ENCODE measurements at places on chromosomes 11 and 22. TPM values are rescaled to one million over a fixed set of nuclear protein-coding genes. Genes with fewer than 3 reads are reported as not detected.

- H3K27me3 ChIP-seq, result no peaks in the 10 kb centered on the region
- peak; percentile 87 for DNase-seq
- no peaks in the 10 kb centered on the region for H3K36me3 ChIP-seq
- H3K4me3 ChIP-seq, result no peak overlapping the region
- peaks cover 68% of the 10 kb centered on the region for H3K4me1 ChIP-seq
Measured at GRCh38 chr11:33692013-33692504, 8.6 kb downstream of the C11orf91 start.

- H3K36me3 ChIP-seq, result peaks cover 15% of the 10 kb centered on the region
- no peaks in the 10 kb centered on the region for H3K4me1 ChIP-seq
- no peak overlapping the region for H3K4me3 ChIP-seq
- no peaks in the 10 kb centered on the region for H3K27me3 ChIP-seq
- no peak for DNase-seq
Measured at GRCh38 chr22:28750471-28750881, 8.6 kb downstream of the HSCB start.

DNA sequence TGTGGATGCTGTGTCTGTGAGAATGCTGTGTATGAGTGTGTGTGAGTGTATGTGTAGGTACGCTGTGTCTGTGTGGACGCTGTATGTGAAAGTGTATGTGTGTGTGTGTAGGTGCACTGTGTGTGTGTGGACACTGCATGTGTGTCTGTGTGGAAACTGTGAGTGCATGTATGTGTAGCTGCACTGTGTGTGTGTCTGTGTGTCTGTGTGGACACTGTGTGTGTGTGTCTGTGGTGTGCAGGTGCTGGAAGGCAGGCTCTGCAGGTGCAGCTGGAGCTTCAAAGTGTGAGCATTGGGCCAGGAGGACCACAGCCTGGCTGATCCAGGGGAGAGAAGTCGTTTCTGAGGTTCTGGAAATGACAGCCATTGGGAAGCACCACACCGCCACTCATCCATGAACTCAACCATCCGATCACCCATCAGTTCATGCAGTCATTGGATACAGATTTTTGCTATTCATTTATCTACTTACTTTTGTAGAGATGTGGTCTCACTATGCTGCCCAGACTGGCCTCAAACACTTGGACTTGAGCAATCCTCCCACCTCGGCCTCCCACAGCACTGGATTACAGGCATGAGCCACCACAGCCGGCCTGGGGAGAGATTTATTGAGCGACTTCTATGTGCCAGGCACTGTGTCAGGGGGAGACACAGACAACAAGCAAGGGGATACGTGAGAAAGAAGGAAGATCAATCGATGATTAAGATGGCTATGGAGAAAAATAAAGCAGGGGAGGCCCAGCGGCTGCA is 9.6 kb downstream of the TRPM5 start:
- no peak overlapping the region for H3K4me3 ChIP-seq
- no peaks in the 10 kb centered on the region for H3K4me1 ChIP-seq
- H3K36me3 ChIP-seq, result no peaks in the 10 kb centered on the region
- H3K27me3 ChIP-seq, result no peaks in the 10 kb centered on the region
- no peak for DNase-seq

DNA sequence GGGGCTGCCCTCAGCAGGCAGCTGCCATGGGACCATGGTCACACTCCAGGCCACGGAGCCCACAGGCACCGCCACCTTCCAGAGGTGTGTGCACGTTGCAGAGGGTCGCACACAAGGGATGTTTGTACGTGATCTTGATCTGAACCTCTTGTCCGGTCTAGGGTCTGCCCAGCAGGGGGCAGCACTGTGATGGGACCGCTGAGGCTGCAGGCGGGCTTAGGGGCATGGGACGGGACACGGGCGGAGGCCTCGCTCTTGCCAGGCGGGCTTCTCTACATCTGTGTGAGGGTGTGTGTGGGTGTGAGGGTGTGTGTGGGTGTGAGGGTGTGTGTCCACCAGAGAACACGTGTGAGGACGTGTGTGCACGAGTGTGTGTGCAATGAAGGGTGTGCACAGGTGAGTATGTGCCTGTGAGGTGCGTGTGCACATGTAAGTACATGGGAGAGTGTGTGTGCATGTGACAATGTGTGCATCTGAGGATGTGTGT is 52.4 kb downstream of the CACNA1I start:
- no peak overlapping the region for H3K27ac ChIP-seq
- DNase-seq, result peak; percentile 21
- no peaks in the 10 kb centered on the region for H3K4me1 ChIP-seq
- no peak overlapping the region for H3K4me3 ChIP-seq
- H3K36me3 ChIP-seq, result no peaks in the 10 kb centered on the region

DNA sequence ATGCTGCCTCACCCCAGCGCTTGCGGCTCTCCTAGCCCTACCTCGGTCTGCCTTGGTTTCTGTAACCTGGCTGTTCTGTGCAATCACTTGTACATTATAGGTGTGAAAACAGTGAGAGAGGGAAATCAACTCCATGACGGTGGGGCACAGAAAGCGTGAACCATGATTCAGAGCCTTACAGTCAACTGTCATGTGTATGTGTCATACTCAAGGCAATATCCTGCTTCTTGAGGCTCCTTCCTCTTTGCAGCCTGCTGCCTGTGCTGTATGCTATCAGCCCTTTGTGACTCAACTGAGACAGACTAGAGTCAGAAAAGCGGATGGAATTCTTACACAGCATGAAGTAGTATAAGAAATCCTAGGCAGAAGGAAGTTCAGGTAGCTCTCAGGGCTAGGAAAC is 2.1 kb downstream of the NRIP3 start:
- H3K27ac ChIP-seq, result no peak overlapping the region
- H3K27me3 ChIP-seq, result no peaks in the 10 kb centered on the region
- no peak overlapping the region for H3K4me3 ChIP-seq
- DNase-seq, result no peak
- no peaks in the 10 kb centered on the region for H3K36me3 ChIP-seq

DNA sequence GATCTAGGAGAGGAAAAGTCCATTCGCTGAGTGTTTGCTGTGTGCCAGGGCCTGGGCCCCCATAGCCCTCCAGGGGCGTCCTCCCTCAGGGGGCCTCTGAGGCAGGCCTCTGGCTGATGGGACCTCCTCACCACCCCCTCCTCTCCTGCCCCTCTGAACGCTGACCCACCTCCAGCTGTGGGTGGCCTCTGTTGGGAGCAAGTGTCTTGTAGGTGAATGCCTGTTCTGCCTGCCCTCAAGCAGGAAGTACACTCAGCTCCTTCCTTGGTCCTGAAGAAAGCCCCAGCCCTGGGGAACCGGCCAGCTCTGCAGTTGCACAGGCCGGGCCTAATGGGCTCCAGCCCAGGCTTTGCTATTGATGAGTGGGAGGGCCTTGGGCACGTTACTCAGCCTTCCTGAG is 3.5 kb downstream of the MYO7A start:
- no peak for DNase-seq
- no peak overlapping the region for H3K27ac ChIP-seq
- H3K4me1 ChIP-seq, result peaks cover 11% of the 10 kb centered on the region
- no peaks in the 10 kb centered on the region for H3K36me3 ChIP-seq
- H3K27me3 ChIP-seq, result no peaks in the 10 kb centered on the region

DNA sequence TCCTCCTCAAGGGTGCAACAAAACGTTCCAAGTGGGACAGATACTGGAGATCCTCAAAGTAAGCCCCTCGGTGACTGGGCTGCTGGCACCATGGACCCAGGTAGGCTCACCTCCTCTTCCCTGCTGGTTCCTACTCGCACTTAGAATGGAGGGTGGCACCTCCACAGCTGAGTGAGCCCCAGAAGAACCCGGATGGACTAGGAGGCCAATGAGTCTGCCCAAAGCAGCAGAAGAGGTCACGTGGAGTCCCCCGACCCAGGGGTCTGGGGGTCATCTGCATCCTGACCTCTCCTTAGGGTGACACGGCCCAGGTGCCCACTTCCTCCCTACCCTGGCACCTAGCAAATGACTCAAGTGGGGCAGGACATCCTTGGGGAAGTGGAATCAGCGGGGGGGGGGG is 4.4 kb downstream of the APOL1 start:
- H3K4me3 ChIP-seq, result no peak overlapping the region
- peaks cover 48% of the 10 kb centered on the region for H3K4me1 ChIP-seq
- H3K36me3 ChIP-seq, result no peaks in the 10 kb centered on the region

DNA sequence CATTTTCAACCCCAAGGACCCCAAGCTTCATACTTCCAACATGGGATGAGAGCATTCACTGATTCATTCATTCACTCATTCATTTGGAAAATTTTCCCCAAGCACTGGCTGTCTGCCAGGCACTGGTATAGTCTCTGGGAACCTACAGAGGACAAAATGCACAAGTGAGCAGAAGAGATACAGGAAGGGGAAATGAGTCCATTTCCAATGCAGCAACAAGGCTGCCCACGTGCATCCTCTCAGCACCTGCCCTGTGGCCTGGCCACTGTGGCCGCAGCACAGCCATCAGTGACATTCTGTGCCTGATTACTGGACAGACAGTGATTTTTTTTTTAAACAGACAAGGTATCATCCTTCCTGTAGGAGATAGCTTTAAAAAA is 96.0 kb upstream of the PITPNB start:
- no peak overlapping the region for H3K27ac ChIP-seq
- peaks cover 9% of the 10 kb centered on the region for H3K4me1 ChIP-seq
- H3K4me3 ChIP-seq, result no peak overlapping the region
- H3K27me3 ChIP-seq, result no peaks in the 10 kb centered on the region
- DNase-seq, result peak; percentile 29

- H3K4me1 ChIP-seq, result no peaks in the 10 kb centered on the region
- no peaks in the 10 kb centered on the region for H3K36me3 ChIP-seq
- DNase-seq, result no peak
- no peak overlapping the region for H3K4me3 ChIP-seq
Measured at GRCh38 chr11:76617553-76618265, 52.8 kb downstream of the LRRC32 start.

- H3K4me3 ChIP-seq, result no peak overlapping the region
- peaks cover 19% of the 10 kb centered on the region for H3K4me1 ChIP-seq
- H3K27me3 ChIP-seq, result no peaks in the 10 kb centered on the region
- H3K27ac ChIP-seq, result no peak overlapping the region
Measured at GRCh38 chr11:95256321-95256779, 25.3 kb upstream of the SESN3 start.

GRCh38 chr11:69830086-69830485 is 10.9 kb upstream of the FGF3 start:
- DNase-seq, result no peak
- no peaks in the 10 kb centered on the region for H3K27me3 ChIP-seq
- no peak overlapping the region for H3K4me3 ChIP-seq
- no peak overlapping the region for H3K27ac ChIP-seq

GRCh38 chr11:61534025-61534932 is 25.7 kb downstream of the LRRC10B start:
- peaks cover 98% of the 10 kb centered on the region for H3K4me1 ChIP-seq
- no peaks in the 10 kb centered on the region for H3K36me3 ChIP-seq
- H3K27ac ChIP-seq, result peak overlapping the region; percentile 88

GRCh38 chr11:94543695-94544645 is at the start of gene FUT4:
Gene FUT4 (plus strand): TSS chr11:94543921. CDS start chr11:94544134, 213 bp downstream.
- H3K4me3 ChIP-seq, result peak within 1 kb of the TSS; percentile 8
- peak within 1 kb of the TSS; percentile 90 for H3K27ac ChIP-seq
- peak; percentile 93 for DNase-seq

DNA sequence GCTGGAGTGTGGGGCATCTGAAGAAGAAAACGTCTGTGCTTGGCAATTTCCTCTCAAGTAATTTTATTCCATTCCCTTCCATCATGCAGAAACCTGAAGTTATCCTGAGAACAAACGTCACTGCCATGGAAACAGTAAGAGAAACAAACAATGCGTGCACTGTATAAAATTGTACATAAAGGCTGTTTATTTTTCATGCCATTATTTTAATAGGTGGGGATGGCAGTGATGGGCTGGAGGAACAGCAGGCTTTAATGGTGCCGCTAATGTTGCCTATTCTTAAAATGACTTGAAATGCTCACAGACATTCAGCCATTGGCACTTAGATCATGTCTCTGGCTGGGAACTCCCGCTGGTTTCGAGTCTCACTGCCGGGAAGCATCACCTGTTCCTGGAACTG is 7.5 kb upstream of the SEZ6L start:
- H3K27ac ChIP-seq, result no peak overlapping the region
- no peak overlapping the region for H3K4me3 ChIP-seq
- no peak for DNase-seq

- no peak for DNase-seq
- no peak overlapping the region for H3K4me3 ChIP-seq
- H3K36me3 ChIP-seq, result no peaks in the 10 kb centered on the region
- no peaks in the 10 kb centered on the region for H3K27me3 ChIP-seq
Measured at GRCh38 chr11:36070213-36070953, 126.5 kb downstream of the LDLRAD3 start.

DNA sequence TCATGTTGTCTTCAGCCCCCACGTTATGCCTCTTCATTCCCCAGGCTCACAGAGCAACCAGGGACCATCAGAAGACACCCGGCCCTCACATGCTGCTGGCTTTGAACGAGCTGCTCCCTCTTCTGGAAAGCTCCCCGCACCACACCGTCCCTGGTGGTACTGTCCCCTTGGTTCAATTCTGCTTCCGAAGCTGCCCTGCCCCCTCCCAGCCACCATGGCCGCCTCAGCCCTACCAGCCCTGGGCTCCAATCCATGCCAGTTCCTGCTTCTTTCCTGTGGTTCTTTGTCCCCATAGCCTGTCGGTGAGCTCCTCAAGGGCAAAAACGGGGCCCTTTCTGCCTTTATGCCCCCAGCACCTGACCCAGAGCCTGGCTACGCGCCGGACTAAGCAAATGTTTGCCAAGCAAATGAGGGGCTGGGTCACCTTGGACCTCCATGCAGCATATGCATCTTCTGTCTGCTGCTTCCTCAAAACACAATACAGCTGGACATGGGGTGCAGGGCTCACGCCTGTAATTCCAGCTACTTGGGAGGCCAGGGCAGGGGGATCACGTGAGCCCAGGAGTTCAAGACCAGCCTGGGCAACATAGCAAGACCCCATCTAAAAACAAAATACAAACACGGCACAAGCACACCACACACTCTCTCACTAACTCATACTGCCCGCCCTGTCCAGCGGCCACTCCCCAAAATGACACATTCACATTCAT is 21.3 kb downstream of the TNKS1BP1 start:
- peaks cover 31% of the 10 kb centered on the region for H3K4me1 ChIP-seq
- H3K27me3 ChIP-seq, result no peaks in the 10 kb centered on the region
- DNase-seq, result no peak
- no peak overlapping the region for H3K27ac ChIP-seq

DNA sequence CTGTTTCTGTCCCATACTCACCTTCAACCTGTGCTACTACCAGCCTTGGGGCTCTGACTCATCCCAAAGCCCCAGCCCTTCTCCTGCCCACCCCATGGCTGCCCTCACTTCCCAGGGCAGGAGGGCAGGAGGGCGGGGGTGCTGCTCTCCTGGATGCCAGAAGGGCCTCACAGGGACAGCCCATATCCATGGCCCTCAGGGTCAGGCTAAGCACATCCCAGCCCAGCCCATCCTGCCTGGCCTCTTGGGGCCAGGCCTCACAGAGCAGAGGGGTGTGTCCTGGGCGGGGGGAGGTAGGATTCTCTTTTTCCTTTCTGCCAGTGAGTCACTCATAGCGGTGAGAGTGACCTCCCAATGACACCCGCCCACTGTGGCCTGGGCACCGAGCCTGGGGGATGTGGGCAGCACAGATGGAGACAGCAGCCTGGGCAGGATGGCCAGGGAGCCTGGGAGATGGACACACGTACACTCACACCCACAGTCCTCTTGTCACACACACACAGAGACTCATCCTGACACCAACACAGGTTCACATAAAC is 2.4 kb downstream of the LTBP3 start:
- peak; percentile 45 for DNase-seq
- no peaks in the 10 kb centered on the region for H3K36me3 ChIP-seq
- no peaks in the 10 kb centered on the region for H3K27me3 ChIP-seq
- H3K4me1 ChIP-seq, result peaks cover 47% of the 10 kb centered on the region

The CHRM4 gene
- not detected for total RNA-seq

The TMPRSS6 gene
- total RNA-seq, result not detected

The CRYBB2 gene
- total RNA-seq, result not detected

The SYT7 gene
- total RNA-seq, result 10.2 TPM

The VWCE gene
- total RNA-seq, result 0.54 TPM

The MAJIN gene
- total RNA-seq, result 0.27 TPM

The HEPN1 gene
- not detected for total RNA-seq

The APOL5 gene
- not detected for total RNA-seq
